ENCODE measurements at places on chromosomes 4 and X.

GRCh38 chrX:20352504-20352903 is 85.8 kb upstream of the RPS6KA3 start:
- DNase-seq = no peak

DNA sequence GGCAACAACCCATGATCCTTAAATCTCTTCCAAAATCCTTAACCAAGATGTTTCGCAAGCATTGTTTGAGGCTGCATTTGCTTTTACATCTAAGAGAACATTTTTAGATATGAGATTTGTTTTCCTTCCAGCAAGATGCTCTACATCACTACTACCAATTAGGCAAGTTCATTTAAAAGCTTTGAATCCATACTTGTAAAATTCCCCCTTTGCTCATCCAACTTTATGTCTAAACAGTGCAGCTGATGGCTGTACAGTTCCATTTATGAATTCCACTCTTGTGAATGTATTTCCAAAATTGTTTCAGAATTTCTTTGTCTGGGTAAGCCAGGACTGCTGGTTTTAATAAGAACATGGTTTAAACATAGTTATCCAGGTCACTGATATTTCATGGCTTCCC is 31.5 kb downstream of the RAI2 start:
- no peak for DNase-seq

DNA sequence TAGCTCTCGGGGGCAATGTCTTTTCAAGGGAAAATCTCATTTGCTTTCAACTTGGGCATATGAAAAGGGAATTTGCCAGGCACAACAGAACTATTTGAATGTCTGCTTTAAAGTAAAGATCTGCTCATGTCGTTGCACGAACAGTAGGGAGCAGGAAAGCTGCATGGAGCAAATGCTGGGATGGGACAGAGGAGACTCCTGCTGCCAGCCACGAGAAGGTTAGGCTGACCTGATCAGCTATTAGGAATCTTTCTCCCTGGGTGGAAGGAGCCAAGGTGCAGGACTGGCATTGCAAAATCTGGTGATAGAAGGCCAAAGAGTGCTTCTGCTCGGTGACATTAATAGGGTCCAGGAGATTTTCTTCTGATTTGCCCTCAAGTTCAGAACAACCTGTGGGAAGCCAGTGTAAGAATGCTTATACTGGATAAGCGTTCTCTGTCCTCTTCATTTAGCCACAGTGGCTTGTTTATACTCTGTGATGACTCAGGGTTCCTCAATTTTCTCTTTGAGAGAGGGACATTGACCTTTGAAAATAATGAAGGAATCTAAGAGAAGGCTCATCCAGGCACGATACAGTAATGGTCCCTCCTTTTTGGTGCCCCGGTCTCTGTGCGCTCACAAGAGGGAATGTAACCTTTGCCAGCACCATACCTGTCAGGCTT is 22.9 kb downstream of the FHL1 start:
- no peak for DNase-seq

DNA sequence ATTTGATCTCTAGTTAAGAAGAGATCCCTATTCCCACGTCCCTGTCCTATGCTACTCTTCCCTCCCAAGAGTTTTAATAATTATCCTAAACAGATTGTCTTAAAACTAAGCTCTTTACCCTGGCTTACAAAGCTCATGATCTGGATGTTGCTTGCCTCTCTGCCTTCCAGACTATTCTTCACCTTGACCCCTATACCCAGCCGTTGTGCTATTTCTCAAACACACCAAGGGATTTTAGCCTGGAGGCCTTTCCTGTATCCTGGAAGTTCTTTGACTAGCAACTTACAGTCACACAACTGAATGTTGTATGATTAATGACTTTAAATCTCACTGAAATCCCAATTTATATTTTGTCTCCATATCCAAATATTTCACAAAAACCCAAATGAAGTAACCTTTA is 314.9 kb downstream of the ADGRL3 start:
- no peak for DNase-seq

GRCh38 chr4:3508542-3508941 is 23.7 kb downstream of the LRPAP1 start:
- no peak for DNase-seq

DNA sequence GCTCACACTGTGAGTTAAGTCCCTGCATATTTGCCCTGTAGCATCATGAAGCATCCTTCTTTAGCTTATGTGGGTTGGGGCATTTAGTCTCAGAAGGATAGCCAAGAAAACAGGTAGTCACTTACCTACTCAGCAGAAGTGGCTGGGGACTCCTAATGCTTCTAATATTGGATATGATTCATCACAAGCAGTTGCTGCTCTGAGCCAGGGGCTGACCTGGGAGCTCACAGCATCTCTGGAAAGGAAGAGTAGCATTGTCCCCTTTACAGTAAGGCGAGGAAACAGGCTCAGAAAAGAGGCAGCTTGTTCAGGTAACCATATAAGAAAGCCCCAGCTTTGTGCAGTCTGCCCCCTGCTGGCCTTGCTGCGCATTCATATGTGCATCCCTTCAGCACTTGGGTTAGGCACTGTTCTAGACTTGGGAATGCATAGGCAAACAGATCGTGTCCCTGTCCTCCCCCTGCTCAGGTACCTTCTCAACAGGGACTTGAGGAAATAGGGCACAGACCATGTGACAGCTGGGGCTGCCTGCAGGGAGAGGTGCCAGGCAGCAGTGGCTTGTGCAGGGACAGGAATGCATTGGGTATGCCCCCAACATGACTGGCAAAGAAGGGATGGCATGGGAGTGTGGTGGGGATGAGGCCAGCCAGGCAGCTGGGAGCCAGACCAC is 35.7 kb upstream of the TBC1D14 start:
- peak; percentile 73 for DNase-seq

- no peak for DNase-seq
Measured at GRCh38 chr4:80918004-80918403, 112.5 kb upstream of the BMP3 start.

GRCh38 chrX:47877327-47877726 is 40.6 kb downstream of the ZNF81 start:
- no peak for DNase-seq

DNA sequence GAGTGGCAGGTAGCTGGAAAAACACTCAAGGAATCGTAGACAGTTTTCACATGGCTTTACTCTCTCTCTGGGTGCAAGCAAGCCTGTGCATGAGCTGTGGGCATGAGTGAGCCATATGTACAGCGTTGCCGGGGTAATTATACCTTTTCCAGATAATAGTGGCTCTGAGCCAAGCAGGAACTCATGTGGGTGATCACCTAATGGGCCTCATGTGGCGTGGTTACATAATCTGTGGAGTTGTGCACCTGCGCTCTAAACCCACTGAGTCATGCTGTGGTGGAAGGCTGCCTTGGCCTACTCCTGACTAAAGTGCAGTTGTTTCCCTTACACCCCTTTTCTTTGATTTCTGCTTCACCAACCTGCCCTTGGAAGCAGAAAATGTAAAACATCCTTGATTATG is 1564.5 kb upstream of the PCDH10 start:
- DNase-seq = no peak

DNA sequence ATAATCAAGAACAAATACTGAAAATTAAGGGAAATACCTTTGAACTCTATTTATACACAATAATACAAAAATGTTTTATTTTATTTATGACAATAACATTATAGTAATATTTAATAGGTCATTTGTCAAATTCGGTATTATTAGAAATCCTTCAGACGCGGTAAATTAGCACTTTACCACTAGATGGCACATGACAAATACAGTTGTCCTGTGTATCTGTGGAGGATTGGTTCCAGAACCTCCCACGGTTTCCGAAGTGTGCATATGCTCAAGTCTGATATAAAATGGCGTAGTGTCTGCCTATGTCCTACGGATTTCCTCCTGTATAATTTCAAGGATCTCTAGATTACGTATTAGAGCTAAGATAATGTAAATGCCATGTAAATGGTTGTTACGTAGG is 8.1 kb upstream of the LINC00632 start:
- no peak for DNase-seq

DNA sequence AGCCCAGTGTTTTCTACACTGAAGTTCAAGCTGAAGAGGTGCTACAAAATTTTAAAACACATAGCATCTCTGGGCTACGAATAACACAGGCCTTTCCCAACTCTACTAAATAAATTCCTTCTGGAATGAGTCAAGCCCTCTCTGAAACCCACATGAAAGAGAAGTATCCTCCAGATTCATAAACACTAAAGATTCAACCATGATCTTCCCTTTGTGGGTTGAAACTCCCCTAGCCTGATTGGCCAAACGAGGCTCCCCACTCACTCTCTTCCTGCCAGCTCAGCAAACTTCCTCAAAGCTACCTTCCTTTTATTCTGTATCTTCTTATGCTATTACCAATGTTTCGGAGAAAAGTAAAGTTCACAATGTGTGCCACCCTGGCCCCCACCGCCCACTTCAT is 95.4 kb downstream of the NKX6-1 start:
- no peak for DNase-seq

DNA sequence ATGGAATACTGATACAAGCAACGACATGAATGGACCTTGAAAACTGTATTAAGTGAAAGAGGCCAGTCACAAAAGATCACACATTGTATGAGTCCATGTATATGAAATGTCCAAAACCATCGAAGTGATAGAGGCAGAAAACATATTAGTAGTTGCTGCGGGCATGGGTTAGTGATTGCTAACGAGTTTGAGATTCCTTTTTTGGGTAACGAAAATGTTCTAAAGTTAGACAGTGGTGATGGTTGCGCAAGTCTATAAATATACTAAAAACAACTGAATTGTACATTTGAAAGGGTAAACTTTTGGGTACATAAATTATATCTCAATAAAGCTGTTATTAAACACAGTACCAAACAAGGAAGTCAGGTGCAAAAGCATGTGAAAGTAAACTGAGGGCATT is 234.5 kb downstream of the FBXW7 start:
- DNase-seq = no peak

GRCh38 chrX:106862972-106863688 is 40.0 kb downstream of the RIPPLY1 start:
- no peak for DNase-seq

GRCh38 chrX:75337525-75337924 is 63.6 kb downstream of the UPRT start:
- no peak for DNase-seq

DNA sequence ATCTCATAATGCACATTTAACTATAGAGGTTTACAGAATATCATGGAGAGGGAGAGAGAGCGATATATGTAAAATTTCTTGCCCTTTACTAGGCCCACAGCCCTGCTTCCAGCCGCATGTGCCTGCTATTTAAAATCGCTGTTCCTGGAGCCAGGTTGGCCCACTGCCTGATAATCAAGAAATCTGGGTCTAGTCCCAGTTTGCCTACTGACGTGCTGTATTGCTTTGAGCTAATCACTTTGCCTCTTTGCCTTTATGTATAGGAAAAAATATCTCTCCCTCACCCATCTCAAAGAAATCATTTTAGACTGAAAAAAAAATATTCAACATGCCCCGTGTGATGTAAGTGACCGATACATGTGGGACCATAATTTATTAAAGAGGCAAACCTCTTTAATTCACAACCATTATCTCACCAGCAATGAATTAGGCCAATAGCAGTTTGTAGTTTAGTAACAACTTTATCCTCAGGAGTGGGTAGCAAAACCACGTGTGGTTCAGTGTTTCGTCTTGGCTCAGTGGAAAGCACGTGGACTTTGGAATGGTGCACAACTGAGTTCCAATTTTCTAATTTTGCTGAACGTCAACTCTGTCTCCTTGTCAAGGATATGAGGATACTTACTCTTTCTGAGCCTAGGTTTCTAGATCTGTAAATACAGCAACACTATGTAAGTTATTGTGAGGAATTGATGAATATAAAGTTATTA is 62.6 kb downstream of the GRXCR1 start:
- DNase-seq = no peak

DNA sequence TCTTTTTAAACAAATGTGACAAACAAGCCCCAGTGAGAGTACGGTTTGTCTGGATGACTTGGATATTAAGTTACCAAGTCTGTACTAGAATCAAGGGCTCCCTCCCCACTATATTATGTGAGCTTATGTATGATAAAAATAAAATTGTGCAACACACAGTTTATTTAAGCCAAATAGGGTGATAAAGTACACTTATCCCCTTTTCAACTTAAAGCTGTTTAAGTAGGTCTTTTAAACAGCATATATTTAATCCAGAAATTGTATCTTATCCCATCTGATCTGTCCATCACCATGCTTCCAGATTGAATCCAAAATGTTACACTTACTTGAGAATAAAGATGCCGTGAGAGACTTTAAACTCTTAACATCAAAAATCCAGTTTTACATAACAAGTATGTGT is 2.0 kb upstream of the KLHL34 start:
- DNase-seq = no peak

DNA sequence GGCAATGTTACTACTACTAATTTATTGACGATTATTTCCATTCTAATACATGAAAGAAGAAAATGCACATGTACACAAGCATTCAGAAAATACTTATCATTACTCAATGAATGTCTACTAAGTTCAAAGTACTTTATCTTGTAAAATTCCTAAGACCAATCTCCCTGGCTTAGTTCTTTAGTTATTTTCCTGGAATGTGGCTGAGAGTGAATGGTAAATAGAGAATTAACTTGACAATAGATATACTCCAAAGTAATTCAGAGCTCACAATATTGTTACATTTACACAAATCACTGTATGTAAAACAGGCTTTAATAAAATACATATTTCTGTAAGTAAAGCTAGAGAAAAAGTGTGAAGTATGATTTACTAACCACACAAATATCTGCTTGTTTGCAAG is 79.7 kb downstream of the PDS5A start:
- no peak for DNase-seq

DNA sequence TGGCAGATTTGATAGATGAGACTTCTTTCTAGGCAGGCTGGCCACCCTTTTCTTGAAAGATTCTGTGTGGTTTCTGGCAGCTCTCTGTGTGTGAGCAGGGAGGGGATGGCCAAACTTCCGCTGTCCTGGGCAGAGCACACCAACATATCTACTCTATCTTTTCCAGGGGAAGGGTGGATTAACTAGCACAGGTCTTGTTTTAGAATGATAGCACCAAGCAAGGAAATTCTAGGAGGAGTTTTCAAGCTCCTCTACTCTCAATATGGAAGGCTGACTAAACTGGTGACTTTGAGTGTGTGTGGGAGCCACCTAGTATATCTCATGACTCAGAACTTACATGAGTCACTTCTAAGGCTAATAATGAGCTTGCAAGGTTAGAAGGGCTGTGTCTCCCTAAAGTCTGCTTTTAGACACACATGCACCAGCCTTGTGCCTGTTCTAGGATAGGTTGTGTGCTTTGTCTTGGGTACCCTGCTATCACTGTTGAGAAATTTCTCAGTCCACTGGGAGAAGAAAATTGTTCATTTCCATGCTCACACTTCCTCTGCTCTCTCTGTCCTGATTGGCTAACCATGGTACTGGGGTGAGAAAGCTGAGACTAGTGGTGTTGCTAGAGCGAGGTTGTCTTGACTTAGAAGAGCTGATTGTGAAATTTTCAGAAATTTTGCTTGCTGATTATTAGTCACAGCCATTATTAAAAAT is 72.9 kb downstream of the YIPF6 start:
- no peak for DNase-seq

All from naive thymus-derived CD4-positive, alpha-beta T cell (primary cell).